ENCODE measurements at places on chromosomes 12 and 14.

DNA sequence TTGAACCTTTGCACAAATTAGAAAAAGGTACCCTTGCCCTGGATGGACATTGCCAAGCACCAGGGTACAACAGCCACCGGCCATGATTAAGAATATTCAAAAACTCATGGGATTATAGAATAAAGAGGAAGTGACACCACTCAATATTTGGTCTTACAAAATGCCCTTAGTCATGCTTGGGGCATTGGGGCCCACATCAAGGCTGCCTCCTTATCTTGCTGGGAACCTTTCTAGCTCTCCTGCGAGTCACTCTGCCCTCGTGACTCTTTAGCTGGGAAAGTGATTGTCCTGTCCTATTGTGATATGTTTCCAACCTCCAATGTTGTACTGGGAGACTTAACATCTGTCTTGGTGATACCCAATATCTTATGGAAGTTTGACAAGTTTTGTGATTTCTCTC lies 57.8 kb downstream of the GTF2A1 start:
- DNase-seq, result no peak

DNA sequence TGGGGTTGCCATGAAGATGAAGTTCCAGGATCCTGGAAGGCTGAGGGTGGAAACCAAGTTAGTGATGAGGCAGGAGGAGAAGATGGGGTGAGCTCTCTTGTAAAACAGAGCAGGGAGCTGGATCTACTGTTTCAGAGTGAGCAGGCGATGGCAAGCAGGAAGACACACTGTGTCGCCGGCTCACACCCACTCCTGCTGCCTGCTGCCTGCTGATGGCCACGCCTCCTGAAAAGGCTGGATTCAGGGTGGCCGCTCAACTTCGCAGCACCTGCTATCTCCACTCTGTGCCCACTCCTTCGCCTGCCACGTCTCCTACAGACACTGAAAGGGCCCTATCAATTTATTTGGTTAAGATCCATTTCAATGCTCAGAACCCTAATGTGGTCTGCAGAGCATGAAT lies 96.1 kb downstream of the RBM19 start:
- DNase-seq, result no peak

DNA sequence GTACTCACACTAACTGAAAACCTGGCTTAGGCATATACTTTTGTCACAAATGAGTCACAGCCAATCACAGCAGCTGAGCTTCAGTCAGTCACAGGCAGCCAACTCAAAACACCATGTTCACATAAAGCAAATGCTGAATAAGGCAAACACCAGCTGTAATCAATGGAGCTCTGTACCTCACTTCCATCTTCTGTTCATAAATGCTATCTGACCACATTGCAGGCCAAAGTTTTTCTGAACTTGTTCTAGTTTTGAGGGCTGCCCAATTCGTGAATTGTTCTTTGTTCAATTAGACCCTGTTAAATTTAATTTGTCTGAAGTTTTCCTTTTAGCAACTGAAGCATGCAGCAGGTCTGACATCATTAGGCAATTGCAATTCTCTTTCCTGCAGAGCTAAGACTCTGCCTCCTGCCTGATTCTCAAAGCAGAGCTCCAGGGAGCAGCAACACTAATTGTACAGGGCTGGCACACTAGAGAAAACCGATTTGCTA lies 129.9 kb downstream of the WIF1 start:
- no peak for DNase-seq

- DNase-seq, result no peak
Observed at GRCh38 chr12:131923260-131923659, 5.8 kb upstream of the PUS1 start.

- peak; percentile 48 for DNase-seq
Observed at GRCh38 chr14:23160924-23161522, 22.4 kb downstream of the SLC7A8 start.

DNA sequence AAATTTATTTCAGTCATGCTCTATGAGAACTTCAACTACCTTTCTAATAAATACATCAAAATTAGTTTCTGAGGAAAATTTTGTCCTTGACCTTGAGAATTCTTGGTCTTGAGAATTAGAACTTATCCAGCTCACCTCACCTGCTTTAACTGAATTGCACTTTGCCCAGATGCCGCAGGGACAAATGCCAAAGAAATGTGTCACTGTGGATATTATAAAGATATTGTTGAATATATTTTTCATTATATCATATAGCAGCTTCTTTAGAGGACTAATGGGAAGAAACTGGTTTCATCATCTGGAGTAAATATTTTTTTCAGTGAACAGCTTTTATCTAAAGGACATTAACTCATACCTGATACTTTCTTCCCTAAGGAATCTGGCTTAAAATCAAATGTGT lies 54.1 kb downstream of the LRP6 start:
- no peak for DNase-seq

GRCh38 chr14:65170768-65171507 lies 68.6 kb upstream of the MAX start:
- DNase-seq, result peak; percentile 26
